ENCODE measurements at places on chromosomes 3 and 15.
A peak's percentile ranks its signal among the peaks of the same experiment; 100 is the strongest.

GRCh38 chr3:148329481-148330235, 368.0 kb upstream of the AGTR1 start:
- DNase-seq: no peak

DNA sequence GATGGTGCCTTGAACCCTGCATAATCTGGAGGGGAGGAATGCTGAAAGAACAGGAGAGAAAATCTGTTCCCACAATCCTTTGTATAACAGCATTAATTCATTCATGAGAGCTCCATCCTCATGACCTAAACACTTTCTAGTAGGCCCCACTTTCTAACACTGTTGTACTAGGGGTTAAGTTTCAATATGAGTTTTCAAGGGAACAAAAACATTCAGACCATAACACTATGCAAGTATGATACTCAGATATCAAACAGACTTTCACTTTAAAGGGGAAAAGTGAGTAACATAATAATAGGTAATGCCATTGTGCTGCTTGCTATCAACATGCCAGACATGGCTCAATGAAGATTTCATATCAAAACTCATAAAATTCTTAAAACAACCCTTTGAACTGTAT, 32.4 kb upstream of the PLSCR2 start:
- DNase-seq: no peak

- DNase-seq: no peak
These were observed 23.2 kb downstream of the SHC4 start for GRCh38 chr15:48940508-48940907.

DNA sequence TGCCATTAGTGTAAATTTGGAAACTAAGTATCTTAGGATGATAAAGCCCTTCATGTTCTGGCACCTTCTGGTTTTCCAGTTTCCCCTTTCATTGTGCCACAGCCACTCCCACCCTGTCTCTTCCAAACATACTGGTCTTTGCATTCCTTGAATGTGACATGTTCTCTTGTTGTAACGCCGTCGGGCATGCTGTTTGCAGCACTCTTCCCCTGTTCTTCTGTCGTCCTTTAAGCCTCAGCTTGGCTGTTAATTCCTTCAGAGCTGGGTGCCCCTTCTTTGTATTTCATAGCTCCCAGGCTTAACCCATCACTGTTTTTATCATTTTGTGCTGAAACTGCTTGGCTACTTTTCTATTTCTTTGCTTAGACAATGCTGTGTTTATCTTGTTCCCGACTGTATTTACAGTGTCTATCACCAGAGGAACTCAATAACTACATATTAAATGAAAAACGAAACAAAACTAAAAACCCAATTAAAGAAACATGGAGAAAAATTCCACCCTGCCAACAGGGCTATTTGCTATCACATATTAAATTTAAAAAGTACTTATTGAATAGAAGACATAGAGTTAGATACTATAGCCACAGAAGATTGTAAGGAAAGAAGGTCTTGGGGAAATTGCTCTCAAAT, 95.4 kb upstream of the KCNAB1 start:
- DNase-seq: no peak

DNA sequence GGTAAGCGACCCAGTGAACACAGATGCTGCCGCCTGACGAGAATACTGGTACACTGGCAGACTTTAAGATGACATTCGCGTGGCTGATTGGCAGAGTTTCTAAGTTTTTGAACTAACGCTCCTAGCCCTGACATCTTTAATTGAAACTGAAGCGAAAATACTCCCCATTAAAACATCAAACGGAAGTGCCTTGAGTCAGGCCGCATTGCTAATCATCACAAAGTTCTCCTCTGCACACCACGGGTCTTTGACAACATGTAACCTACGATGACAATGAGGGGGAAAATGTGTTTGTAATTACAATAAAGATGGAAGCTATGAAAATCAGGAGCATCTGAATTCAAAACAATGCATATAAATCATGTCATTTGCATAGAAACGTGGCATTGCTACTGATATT, 44.5 kb downstream of the ATP13A4 start:
- DNase-seq: no peak

DNA sequence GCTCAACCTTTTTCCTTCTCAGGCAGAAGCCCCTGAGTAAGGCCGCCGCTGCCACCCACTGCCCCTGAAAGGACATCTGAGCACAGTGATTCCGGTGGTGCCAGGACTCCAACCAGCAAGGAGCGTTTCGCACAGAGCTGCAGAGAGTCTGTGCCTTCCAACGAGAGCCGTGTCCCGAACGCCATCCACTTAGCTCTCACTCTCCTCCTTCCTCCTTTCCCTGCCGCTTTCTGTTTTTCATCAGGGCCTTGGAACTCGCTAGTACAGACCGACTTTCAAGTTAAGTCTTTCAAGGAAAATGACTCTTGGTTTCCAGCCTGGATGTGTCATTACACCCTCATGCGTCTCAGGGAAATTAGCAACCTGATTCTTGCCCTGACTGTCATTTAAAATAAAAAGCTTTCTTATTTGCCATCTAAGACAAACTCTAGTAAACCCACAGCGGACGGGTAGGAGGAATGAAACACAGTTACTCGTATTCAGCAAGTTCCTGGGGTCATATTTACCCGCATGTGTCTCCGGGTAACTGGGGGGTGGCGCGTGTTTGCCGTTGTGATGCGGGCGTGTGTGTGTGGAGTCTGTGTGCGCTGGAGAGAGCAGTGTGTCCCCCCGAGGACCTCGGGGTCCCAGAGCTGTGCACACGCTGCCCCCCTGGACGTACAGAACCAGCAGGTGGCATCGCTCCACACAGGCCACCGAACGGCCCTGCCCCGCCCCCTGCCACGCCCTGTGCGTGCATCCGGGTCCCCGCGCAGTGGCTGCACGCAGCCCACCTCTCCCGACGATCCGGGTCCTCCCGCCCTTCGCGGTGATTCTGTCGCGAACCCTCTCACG, 30.4 kb upstream of the ALDH1A3 start:
- DNase-seq: peak; percentile 79

- peak; percentile 62 for DNase-seq
These were observed 51.0 kb upstream of the SPSB4 start for GRCh38 chr3:141000027-141000663.

GRCh38 chr3:42118762-42119361, 27.7 kb downstream of the TRAK1 start:
- no peak for DNase-seq

DNA sequence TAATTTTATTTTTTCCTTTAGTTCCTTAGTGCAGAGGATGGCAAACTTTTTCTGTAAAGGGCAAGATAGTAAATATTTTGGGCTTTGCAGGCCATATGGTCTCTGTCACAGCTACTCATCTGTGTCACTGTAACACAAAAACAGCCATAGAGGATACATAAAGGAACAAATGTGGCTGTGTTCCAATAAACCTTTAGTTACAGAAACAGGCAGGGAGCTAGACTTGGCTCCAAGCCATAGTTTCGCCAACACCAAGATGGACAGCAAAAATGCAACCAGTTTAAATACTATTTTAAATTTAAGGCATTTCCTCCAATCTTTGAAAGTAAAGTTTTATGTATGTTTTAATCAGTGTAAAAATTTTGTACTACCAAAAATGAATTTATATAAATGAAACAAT, 753.4 kb downstream of the FHIT start:
- no peak for DNase-seq

- peak; percentile 68 for DNase-seq
These were observed 458 bp downstream of the MCF2L2 start for GRCh38 chr3:183427876-183428446.

- no peak for DNase-seq
These were observed 335.2 kb upstream of the CTDSPL start for GRCh38 chr3:37526511-37526910.

DNA sequence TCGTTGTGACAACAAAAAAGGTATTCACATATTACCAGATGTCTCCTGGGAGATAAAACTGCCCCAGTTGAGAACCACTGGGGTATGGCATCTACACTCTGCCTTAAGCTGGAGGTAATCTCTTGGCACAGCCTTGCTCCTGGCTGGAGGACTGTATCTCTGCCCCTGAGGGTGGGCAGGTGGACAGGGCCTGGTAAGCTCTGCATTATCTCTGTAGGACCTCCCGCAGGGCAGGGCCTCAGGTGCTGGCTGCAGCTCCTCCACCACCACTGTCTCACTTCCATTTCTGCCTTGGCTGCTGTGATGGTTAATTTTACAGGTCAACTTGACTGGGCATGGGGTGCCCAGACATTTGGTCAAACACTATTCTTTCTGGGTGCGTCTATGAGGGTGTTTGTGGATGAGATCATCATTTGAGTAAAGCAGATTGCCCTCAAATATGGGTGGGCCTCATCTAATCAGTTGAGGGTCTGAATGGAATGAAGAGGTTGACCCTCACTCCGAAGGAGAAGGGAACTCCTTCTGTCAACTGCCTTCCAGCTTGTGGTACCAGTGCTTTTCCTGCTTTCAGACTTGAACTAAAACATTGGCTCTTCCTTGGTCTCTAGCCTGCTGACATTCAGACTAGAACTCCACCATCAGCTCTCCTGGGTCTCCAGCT, 9.8 kb upstream of the RHCG start:
- no peak for DNase-seq

GRCh38 chr15:58409861-58410260, 21.9 kb upstream of the LIPC start:
- no peak for DNase-seq

DNA sequence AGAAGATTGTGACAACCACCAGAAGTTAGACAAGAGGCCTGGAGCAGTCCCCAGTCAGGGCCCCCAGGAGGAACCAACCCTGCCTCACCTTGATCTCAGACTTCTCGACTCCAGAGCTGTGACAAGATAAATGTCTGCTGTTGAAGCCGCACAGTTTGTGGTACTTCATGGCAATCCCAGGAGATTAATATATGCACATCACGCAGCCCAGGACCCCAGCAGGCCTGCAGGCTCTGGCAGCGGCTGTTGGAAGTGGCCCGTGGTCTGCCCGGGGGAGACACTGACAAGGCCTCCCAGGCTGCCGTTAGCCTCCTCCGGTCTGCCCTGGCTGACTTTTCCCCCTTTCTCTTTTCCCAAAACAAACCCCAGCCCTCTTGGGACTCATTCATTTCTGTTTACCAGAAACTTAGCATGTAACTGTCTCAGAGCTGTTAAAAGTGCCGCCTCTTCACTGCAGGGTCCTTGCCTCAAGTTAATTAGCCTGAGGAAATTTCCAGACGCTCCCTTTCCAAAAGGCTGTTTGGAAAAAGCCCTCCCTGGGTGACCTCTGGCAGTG, 183.5 kb upstream of the LYSMD4 start:
- no peak for DNase-seq

DNA sequence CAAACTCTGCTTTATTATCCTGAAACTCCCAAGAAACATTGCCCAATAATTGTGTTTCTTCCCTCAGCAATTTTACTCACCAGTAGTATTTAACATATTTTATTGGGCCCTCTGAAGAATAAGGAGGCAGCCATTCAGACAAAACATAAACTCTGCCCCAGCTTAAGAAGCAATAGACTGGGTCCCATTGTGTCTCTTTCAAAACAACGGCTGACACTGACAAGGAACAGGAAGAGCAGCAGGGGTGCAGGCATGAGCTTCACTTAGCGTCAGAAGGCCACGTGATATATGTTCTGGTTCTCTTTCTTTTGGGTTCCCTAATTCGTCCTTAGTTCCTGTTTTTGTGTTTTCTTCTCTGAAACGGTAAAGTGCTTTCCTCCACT, 242.3 kb downstream of the FHIT start:
- no peak for DNase-seq

GRCh38 chr3:151684094-151684493, 49.6 kb upstream of the AADACL2 start:
- no peak for DNase-seq

GRCh38 chr15:77416148-77416455, 3.8 kb downstream of the PEAK1 start:
- DNase-seq: no peak

- no peak for DNase-seq
These were observed 324.7 kb upstream of the RARB start for GRCh38 chr3:25103391-25103790.

GRCh38 chr3:194996746-194997145, 274.2 kb downstream of the XXYLT1 start:
- DNase-seq: no peak

DNA sequence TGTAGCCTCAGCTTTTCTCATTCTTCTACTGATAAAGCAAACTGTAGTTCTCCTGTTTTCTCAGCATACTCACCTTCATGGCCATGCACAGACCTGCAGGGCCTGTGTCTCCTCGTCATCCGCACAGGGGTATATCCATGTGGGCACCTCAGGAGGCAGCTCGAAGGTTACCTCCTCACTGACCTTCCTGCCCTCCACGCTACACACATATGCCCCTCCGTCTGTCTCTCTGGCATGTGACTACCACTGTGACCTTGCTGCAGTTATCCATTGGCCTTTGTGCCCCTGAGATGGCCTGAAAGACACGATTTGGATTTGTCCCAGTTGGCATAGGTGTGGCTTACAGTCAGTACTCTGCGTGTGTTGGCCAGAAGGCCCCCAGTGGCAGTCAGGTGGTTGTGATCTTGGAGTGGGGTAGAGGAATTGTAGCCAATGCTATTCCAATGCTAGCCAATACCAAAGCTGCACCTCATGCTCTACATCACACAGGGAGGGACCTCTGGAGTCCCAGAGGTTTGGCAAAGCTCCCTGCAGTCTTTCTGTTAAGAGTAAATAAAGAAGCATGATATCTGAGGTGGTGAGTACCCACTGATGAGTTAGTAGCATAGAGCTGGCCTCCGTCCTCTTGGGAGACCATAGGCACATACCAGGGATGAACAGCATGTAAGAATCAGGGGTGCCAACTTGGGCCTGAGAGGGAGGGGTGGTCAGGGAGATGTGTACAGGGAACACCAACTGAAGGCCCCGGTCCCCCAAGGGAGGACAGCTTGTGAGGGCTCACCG, 143.4 kb downstream of the EEFSEC start:
- DNase-seq: no peak

- DNase-seq: no peak
These were observed 44.9 kb upstream of the CAPN7 start for GRCh38 chr3:15161133-15161532.

GRCh38 chr3:115785782-115786181, 162.5 kb downstream of the GAP43 start:
- DNase-seq: no peak

- no peak for DNase-seq
These were observed 380.7 kb downstream of the NLGN1 start for GRCh38 chr3:173778251-173778650.

- DNase-seq: no peak
These were observed 32.7 kb upstream of the ZBTB38 start for GRCh38 chr3:141335531-141336061.

All from activated naive CD8-positive, alpha-beta T cell treated with anti-CD3 and anti-CD28 coated beads, Interleukin-2, amount 10 ng/mL, durations not matched to agents 7 days and 5 days (primary cell).